ENCODE measurements at places on chromosomes 12 and 14.

- peak; percentile 98 for DNase-seq
Measured at GRCh38 chr12:56117778-56118687, at the start of gene ZC3H10. ZC3H10 (plus strand) TSS chr12:56118266; CDS start chr12:56120563, 2,297 bp downstream.

GRCh38 chr12:69157023-69157655 lies 82.2 kb upstream of the CPSF6 start:
- DNase-seq, result peak; percentile 35

GRCh38 chr14:102219316-102219715 lies 79.6 kb downstream of the WDR20 start:
- DNase-seq, result no peak

- DNase-seq, result no peak
Measured at GRCh38 chr12:96445691-96446583, 43.4 kb upstream of the CFAP54 start.

DNA sequence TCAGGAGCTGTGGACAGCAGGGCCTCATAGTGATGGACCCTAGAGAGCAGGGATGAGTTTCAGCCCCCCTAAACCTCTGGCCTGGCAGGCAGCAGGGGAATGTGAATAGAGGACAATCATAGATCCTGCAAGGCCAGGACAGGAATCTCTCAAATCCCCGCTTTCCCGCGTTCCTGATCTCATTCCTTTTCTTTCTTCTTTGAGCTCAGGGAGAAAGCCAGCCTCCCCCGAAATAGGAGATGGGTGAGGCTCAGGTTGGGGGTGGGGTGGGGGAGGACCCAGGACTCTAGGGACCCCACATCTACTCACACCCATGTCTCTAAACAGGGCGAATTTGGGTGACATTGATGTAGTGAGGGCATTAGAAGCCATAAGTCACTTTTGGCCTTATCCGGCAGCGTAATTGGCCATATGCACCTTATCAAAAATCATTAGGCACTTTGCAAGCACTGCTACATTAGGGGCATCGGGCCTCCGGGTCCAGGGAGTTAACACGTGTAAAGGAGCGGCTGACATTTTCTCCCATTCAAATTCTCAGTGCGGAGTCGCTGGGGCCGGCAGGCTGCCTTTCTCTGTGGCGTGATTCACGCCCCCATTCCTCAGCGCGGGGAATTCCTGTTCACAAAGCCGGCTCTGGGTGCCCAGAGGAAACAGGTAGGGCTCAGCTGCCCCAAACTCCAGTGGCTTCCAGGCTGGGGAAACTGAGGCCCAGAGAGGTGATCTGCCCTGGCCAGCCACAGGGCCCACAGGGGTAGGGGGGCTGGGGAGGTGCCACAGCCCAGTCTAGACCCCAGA lies 1.5 kb downstream of the LHX5 start:
- no peak for DNase-seq

DNA sequence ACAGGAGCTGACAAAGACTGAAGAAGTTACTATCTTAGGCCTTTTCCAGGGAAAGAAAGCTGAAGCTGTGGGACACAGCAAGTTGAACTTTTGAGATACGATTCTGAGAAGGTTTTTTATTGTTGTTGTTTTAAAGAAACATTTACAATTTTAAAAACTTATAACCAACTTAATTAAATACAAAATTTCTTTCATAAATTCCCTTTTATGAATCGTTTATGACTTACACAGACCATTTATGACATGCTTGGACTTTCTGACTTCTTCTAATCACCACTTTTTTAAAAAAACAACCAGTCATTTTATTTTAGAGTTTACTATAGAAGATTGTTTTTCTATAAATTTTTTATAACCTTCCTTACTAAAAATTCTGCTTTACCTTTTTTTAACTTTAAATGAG lies 68.7 kb downstream of the DHRS2 start:
- DNase-seq, result no peak

DNA sequence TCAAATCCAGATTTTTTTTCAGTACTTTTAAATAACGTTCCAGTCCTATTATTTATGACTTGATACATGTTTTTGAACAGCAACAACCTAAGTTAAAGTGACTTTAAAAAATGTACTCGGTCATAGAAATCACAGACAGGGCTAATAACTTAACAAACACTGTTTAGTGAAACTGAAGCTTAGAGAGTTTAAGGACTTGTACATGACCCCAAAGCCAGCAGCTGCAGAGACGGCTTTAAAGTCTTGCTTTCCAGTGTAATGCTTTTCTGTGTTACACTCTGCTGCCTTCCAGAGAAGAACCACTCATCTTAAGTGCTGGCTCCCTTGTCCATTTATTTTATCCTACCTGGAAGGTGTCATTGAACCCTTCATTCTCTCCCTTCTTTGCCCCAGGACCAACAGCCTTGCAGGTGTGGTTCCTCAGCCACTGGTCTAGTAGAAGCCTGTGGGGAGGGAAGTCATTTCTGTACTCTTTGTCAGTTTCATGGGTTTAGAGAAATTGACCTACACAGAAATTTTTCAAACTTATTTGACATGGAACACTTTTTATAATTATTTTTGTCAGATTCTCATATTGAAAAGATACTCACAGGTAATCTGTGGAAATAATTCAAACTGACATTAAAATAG lies 60.9 kb downstream of the NAV3 start:
- no peak for DNase-seq

- DNase-seq, result no peak
Measured at GRCh38 chr12:117674313-117674712, 294.5 kb downstream of the KSR2 start.

DNA sequence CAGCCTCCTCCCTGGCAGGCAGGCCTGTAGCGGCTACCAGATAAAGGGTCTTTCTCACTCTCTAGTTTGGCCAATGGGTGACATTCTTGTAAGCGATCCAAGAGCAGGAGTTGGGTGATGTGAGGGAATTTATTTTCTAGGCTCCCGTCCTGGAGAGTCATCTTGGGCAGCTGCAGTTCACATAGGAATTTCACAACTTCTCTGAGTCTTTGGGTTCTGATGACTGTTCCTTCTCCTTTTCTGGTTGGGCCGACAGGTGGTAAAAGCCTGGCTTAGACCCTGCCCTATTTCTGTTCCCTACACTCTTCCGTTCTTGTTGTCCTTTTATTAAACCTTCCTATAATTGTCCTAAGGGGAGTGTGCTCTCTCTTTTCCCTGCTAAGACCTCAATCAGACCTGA lies 42.6 kb upstream of the POC1B start:
- DNase-seq, result no peak
